ENCODE measurements at places on chromosomes 4 and X.

GRCh38 chr4:73589887-73590801 lies 30.1 kb downstream of the RASSF6 start:
- no peak for DNase-seq

DNA sequence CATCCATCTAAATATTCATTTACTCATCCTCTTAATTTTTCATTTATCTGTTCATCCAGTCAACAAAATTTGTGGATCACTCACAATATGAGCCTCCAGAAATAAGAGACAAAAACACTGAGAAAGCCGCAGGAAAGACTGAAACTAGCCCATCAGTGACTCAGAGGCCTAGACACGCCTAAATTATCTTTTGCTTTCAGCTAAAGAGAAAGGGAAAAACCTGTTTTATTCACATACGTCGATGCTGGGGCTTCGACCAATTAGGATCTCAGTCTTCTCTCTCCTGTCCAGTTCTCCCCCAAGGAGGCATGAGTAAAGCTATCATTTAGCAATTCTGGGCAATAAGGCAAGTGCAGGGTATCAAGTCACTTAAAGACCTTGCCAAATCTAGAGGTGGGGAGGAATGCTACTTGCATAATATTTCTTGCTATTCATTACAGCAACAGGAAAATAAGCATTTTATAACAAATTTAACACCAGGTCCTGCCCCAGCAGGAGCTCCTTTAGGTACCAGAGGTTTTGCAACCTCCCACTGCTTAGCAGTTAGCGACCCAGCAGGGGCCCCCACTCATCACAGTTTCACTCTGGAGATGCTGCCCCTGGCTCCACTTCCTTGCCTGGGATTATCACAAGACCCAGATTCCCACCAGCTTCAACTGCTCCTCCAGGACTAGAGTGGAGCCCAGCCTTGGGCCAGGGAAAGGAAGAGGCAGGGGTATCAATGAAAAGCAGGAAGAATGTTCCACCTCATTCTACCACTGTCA lies 30.1 kb upstream of the TMEM154 start:
- no peak for DNase-seq

DNA sequence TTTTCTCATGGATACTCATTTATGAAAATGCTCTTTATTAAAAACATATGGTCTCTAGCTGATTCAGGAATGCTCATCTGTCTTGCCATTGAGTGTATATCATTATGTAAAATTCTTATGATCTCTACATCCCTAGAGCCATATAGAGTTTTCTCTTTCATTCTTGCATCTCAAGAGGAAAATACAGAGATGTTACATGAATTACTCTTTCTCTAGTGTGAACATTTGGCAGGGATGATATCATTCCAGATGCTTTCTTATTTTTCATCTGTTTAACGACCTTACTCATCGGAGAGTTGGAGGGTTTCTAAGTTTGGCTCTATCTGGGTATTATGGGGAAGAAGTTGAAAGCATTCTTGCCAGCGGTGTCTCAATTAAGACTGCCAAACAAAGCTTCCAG lies 202.9 kb upstream of the SLC7A11 start:
- no peak for DNase-seq

DNA sequence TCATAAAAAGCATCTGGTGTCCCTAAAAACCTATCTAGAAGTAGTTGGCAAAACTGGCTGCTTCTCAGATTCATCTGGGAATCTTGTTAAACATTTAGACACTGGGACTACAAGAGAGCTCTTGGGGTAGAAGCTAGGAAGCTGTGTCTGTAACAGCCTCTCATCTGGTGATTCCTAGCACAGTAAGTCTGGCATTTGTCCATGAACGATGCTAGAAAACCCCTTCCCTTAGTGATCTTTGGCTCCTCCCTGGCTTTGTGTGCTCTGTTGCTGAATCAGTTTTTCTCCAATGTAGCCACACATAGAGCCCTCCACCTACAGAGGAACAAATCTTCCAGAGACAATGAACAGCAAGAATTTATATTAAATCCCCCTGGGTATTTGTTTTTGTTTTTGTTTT lies 951.7 kb upstream of the LCORL start:
- DNase-seq: no peak

GRCh38 chrX:137101273-137101990 lies 67.6 kb upstream of the GPR101 start:
- no peak for DNase-seq

All from right cardiac atrium (tissue), 5 donors.